Inflammatory macrophage treated with lipopolysaccharide for 4 hours (primary cell): ENCODE measurements at places on chromosomes 7 and 10.

DNA sequence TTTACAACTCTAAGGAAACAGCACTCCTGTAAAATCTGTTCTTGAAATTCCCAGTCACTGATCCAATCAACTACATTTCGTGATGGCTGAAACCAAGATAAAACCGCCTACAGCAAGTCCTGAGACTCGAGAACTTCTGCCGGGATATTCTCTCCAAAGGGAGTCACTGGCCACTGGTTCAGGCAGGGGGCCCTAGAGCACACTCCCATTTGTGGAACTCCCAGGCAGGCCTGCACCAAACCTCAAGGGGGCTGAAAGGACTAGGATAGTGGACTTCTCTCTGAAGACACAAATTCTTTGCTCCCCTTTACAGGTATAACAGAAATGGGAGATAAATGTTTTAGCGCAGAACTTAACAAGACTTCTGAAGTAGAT lies 16.3 kb downstream of the CYTH3 start:
- peak; percentile 20 for DNase-seq

DNA sequence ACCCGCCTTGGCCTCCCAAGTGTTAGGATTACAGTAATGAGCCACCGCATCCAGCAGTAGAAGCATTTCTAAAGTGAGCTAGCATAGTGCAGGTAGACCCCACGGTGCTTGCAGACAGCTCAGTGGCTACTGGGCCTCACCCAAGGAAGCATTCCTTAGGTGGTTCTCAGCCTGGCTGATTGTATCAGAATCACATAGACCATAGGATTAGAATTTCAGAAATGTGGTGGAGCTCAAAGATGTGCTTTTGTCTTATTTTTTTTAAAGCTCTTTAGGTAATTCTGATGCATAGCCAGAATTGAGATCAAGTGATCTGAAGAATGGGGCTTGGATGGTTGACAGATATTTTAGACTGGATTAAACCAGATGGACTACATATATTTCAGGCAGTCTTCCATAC lies 10.9 kb downstream of the ANLN start:
- no peak for DNase-seq

DNA sequence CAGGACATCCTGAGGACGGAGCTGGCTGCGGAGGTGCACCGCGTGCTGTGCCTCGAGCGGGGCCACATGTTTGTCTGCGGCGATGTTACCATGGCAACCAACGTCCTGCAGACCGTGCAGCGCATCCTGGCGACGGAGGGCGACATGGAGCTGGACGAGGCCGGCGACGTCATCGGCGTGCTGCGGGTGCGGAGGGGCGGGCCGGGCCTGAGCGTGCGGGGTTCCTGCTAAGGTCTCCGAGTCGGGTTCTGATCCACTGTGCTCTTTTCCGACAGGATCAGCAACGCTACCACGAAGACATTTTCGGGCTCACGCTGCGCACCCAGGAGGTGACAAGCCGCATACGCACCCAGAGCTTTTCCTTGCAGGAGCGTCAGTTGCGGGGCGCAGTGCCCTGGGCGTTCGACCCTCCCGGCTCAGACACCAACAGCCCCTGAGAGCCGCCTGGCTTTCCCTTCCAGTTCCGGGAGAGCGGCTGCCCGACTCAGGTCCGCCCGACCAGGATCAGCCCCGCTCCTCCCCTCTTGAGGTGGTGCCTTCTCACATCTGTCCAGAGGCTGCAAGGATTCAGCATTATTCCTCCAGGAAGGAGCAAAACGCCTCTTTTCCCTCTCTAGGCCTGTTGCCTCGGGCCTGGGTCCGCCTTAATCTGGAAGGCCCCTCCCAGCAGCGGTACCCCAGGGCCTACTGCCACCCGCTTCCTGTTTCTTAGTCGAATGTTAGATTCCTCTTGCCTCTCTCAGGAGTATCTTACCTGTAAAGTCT lies 10.4 kb downstream of the ATG9B start:
- DNase-seq: peak; percentile 68

DNA sequence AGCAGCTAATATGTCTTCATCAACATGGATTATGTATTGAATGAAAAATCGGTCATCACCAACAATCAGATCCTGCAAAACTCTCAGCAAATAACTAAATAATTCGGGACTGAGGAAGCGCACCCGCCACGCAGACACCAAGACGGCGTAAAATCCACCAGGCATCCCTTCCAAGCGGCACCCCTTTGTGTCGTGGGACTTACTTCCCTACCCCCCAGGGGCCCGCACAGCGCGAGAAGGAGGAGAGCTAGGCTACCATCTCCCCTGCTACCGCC lies 721 bp downstream of the ARL3 start:
- peak; percentile 82 for DNase-seq

DNA sequence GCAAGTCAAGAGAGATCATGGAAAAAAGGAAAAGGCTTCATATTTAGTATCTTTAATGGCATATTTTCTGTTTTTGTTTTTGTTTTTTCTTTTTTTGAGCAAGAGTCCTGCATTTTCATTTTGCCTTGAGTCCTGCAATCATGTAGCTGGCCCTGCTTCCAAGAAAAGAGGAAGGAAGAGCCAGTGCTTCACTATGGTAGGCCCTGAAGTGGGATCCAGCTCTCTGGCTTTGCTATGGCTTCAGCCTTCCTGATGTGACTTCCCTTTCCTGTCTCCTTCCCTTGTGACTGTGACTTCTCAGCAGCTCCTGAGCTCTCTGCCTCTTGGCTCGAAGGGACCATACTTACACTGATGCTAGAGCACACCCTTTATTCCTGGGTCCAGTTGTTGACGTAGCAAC lies 512.3 kb downstream of the INHBA start:
- peak; percentile 81 for DNase-seq

DNA sequence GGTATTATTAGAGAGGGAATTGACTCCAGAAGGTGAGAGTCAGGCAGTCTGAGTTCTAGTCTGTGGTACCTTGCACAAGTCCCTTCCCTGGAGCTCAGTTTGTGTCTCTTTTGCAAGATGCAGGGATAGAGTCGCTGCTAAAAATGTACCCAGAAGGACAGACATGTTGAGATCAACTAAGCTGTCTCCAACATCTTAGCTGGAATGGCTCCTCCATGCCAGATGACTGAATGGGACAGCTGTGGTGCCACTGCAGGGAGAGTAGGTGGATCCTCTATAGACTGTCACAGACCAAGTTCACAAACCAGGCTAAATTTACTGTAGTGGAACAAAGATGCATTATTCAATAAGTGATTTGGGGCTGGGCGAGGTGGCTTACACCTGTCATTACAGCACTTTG lies 120.1 kb downstream of the NEURL1 start:
- DNase-seq: no peak

DNA sequence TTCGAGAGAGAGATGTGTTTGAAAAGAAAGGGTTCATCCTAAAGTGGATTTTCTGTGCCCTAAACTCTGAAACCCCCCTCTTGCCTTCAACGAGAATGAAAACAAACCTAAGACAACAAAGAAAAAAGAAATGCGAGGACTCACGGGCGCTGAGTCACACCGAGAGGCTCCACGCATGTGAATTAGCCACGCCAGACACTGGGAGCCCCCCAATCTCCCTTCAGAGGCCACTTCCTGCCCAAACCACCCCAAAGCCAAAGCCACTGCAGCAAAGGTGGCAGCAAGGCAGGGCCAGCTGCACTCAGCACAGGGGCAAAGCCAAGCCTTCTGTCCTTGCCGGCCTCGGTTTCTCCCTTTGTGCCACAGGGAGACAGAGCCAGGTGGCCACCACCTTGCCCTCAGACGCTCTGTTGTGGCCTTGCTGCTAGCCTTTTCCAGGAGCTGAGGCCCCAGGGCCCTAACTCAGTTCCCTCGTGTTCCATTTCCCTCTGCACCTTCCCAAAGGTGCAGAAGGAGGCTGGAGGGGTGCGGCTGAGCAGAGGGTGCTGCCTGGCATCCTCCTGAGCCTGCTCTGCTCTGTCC lies 93.3 kb downstream of the FAM53B start:
- no peak for DNase-seq

DNA sequence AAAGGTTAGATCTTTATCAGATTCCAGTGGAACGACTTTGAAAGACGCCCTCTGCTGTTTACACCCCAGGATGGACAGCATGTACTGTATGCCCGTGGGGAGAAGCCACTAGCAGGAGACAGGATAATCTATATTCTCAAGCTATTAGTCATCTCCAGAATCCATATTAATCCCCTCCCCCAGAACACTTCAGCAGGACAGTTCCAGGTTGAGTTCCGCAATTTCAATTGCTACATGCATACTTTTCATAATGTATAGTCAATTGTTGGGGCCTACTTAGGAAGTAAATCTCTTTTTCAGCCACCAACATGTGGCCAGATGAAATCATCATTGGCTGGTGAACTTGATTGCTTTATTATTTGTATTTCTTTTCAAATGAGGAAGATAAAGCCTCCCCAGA lies 313.1 kb upstream of the SMIM30 start:
- DNase-seq: no peak
